ENCODE measurements at places on chromosomes 2 and 18.

- DNase-seq, result no peak
Measured at GRCh38 chr2:129754421-129754820, 225.0 kb upstream of the RAB6C start.

DNA sequence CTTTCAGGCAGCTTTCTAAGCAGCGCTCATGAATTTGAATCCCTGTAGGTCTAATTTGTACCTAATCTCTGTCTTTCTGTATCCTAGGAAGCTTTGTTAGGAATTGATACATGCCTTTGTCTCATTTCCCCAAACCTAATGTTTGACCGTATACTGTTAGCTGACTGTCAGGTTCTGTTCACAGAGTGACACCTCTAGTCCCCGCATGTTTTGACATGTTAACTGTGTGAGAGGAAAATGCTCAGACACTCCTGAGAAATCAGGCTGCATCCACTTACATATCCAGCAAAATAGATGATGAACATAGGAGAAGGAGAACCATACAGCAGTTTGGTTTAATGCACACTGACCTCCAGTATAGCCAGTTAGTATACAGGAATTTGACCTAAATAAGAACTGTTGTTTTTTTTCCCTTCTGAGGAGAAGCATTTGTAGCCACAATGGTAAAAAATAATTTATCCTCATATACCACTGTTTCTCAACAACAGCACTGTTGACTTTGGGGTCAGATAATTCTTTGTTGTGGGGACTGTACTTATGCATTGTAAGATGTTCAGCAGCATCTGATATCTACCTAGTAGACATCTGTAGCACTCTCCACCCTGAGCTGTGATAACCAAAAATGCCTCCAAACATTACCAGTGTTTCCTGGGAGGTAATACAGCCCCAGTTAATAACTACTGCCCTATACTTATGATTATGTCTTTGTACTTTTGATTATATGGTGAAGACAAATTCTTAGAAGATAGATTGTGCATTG is 130.9 kb downstream of the NCOA1 start:
- no peak for DNase-seq

GRCh38 chr2:190711069-190711468 is 62.2 kb downstream of the NAB1 start:
- no peak for DNase-seq

GRCh38 chr2:205366336-205367060 is 315.8 kb upstream of the NRP2 start:
- DNase-seq, result no peak

DNA sequence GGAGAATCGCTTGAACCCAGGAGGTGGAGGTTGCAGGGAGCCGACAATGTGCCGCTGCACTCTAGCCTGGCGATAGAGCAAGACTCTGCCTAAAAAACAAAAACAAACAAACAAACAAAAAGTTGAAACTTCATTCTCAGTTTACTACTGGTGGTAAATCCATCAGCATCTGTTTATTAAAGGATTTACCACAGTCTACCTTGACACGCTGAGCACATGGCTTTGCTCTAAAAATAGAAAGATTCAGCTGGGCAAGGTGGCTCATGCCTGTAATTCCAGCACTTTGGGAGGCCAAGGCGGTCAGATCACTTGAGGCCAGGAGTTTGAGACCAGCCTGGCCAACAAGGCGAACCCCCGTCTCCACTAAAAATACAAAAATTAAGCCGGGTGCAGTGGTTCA is 201.3 kb downstream of the TGIF1 start:
- no peak for DNase-seq

GRCh38 chr2:236342951-236343350 is 78.7 kb upstream of the ASB18 start:
- no peak for DNase-seq

DNA sequence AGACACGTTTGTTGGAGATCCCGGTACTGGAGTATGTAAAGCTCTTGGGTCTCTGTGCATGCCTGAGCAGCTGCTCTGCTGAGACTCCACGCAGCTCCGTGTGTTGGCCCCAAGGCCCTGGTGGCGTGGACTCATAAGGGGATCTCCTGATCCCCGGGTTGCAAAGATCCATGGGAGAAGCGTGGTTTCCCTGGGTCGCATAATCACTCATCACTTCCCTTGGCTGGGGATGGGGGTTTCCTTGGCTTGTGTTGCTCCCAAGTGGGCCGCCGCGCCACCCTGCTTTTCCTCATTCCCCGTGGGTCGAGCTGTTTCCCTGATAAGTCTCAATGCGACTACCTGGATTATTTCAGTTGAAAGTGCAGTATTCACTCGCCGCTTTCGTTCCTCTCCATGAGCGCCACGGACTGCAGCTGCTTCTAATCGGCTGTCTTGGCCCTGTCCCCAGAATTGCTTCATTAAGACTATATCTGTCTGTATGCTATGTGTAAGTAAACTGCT is 76.0 kb downstream of the EPC2 start:
- peak; percentile 12 for DNase-seq

GRCh38 chr2:111702119-111702803 is 181.7 kb downstream of the ANAPC1 start:
- DNase-seq, result peak; percentile 66

- DNase-seq, result no peak
Measured at GRCh38 chr2:229927817-229928321, 5.6 kb downstream of the FBXO36 start.

DNA sequence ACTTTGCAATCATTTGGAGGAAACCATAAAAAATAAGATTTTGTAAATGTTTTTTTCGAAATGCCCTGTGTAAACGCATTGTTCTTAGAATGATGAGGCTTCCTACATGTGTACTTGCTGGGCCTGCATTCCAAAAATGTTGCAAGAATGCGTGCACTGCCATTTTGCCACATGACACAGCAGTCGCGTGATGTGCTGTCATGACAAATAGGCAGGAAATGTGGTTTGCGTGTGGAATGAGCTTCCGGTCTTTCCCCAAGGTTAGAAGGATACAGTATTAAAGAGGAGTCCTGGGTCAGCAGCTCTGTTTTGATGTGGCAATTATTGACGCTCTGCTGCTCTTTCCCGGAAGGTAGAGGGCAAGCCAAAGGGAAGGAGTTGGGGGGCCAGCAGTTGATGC is 18.1 kb upstream of the SERPINB2 start:
- no peak for DNase-seq

GRCh38 chr2:148965623-148966437 is 72.7 kb upstream of the LYPD6B start:
- no peak for DNase-seq

- DNase-seq, result no peak
Measured at GRCh38 chr2:50335433-50335832, 696.5 kb downstream of the NRXN1 start.

- no peak for DNase-seq
Measured at GRCh38 chr2:105790461-105791149, 45.9 kb downstream of the NCK2 start.

DNA sequence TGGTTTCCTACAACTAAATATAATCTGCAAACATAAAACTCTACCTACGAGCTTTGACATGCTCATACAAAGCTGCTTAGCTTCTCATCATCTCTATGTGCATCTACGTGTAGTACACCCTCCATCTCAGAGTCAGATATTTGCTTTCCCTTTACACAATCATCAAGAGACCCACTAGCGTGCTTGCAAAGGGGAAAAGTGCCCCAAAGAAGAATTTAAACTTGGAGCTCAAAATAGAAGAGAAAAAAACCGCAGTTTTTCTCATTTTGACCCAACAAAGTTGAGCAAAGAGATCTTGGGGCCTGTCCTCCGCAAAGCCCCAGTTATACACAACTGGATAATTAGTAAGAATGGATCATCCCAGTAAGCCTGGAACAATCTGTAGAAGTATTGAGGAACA is 104.1 kb downstream of the PAX3 start:
- DNase-seq, result no peak

GRCh38 chr2:188297978-188298377 is 6.3 kb downstream of the GULP1 start:
- DNase-seq, result no peak

GRCh38 chr18:48050176-48050575 is 119.7 kb upstream of the SMAD2 start:
- no peak for DNase-seq

DNA sequence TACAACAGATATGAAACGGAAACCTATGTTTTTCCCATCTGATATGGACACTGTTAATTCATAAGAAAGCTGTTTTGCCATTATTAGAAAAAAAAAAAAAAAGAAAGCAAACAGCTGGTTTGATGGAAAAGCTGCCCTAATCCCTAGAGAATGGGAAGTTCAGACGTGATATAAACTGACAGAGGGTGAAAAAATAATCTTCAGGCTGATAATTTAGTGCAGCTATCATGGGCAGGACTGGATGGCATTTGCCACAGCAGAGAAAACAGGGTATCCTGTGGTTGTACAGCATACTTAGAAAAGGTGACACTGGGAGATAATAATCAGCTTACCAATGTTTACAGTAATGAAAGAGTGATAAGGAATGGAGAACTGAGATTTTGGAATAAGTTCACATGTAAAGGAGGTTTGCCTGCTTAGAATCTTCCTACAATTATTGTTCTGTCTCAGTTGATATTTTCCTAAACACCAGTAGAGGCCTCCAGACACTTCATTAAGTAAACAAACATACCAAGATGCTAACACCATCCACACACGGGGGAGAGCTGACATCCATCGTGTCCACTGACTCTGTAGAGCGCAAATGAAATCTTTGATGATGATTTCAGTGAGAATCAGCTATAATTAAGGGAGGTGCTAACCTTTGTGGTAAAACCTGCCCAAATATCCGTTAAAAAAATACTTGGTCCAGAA is 211.6 kb upstream of the MMADHC start:
- DNase-seq, result no peak

DNA sequence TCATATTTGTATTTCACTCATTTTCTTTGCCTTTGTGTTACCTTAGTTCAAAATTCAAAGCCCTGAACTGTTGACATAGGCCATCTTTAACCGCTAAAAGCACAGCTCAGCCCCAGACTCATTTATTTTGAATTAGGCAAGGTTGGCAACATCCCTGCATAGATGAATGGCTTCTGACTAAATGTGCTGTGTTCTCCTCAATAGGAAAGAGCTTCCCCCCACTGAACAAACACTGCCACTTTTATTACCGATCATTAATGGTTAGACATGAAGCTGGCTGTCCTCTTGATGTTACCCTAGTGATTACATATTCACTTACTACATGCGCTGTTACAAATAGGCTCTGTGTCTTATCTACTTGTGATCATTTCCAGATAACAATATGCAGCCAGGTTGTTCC is 170.7 kb downstream of the ADCYAP1 start:
- DNase-seq, result no peak

DNA sequence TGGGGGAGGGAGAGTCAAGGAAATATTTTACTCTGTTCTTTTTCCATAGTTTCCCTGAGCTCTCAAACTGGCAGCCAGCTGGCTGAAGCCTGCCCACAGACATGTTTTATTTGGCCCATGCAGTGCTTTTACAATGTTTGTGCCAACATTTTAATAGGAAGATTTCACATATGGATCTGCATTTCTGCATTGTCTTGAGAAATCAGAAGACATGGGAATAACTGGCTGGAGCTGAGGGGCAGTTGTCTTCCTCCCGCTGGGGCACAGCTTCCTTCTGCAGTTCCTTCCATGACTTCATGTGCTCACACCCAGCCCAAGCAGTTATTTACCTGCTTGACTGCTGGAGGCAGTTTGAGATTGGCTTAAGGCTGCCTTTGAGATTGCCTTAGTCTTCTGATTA is 74.4 kb downstream of the PLCL1 start:
- DNase-seq, result no peak

GRCh38 chr2:10003206-10004125 is 39.9 kb upstream of the KLF11 start:
- DNase-seq, result no peak

All from activated T-cell treated with anti-CD3 and anti-CD28 coated beads, Interleukin-2, amount 50 U/mL, for 72 hours (primary cell).